ENCODE measurements at places on chromosomes 6 and 20.
A peak's percentile ranks its signal among the peaks of the same experiment; 100 is the strongest.

- DNase-seq: no peak
Measured at GRCh38 chr6:111172563-111172962, 85.3 kb downstream of the SLC16A10 start.

- no peak for DNase-seq
Measured at GRCh38 chr6:3841066-3841454, 8.1 kb upstream of the FAM50B start.

- DNase-seq: no peak
Measured at GRCh38 chr6:32047539-32047854, 9.3 kb downstream of the CYP21A2 start.

GRCh38 chr6:127069659-127070279, 48.7 kb upstream of the RSPO3 start:
- DNase-seq: peak; percentile 1

DNA sequence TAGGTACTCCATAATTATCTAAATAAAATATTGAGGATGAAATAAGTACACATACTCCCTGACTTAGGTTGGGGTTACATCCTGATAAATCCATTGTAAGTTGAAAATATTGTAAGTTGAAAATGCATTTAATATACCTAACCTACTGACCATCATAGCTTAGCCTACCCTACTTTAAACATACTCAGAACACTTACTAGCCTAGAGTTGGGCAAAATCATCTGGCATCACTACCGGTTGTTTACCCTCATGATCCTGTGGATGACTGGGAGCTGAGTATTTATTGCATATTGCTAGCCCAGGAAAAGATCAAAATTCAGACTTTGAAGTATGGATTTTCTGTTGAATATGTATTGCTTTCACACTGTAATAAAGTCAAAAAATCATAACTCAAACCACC, 467.3 kb downstream of the C6orf118 start:
- no peak for DNase-seq

DNA sequence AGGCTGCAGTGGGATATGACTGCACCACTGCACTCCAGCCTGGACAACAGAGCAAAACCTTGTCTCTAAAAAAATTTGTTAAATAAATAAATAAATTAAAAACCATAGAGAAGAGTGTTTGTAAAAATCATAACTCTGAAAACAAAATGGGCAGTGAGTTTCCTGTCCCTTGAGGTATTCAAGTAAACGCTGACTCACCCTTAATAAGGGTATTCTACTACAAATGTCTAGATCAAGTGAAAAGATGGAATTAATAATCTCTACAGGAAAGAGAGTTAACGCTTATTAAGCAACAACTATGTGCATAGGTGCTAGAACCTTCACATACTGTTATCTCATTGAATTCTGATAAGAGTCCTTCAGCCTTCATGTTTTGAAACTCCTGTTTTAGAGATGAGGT, 19.9 kb upstream of the MBOAT1 start:
- DNase-seq: no peak

- peak; percentile 24 for DNase-seq
Measured at GRCh38 chr6:70797625-70798024, 129.9 kb downstream of the SMAP1 start.

DNA sequence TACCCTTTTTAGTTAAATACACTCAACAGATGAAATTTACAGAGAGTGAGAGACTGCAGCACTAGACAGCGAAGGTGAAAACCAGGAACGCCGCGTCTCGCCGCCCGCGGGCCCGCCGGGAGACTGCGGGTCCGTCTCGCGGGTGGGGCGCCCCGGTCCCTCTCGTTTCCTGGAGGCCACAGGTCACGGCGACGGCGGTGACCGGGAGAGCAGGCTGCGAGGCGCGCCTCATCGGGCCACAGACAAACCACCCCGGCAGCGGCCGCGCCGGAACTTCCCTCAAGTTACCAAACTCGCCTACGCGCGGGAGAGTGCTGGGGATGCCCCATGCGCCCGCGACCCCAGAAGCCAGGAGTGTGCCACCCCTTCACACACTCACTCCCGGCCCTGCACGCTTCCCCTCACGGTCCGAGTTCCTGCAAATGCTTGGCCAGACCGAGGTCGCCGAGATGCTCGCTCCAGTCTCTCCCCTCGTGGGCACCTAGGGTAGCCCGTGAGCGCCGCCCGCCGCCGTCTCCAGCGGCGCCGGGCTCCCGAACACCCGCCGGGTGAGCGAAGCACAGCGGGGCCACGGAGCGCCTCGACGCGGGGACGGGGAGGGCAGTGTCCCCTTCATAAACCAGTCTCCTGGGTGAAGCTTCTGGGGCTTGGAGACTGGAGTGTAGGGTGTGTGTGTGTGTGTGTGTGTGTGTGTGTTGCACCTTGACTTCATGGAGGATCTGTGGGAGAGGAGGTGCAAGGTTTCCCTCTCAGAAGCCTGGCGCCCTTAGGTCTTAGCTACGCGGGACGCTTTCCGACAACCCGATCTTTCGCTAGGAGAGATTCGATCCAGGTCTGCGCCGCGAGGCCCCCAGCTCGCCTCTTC, 1.4 kb downstream of the BACH2 start:
- DNase-seq: peak; percentile 49

Measured in activated CD4-positive, alpha-beta T cell treated with anti-CD3 and anti-CD28 coated beads, Interleukin-10, Interleukin-2, amounts not matched to agents 100 ng/mL and 50 ng/mL, durations not matched to agents 16 hours and 8 hours (primary cell).